Activated CD8-positive, alpha-beta memory T cell treated with anti-CD3 and anti-CD28 coated beads, Interleukin-2, amount 50 U/mL, for 48 hours (primary cell): ENCODE measurements at places on chromosomes 3 and 15.

- no peak for DNase-seq
These were observed 7.3 kb downstream of the MYLK start for GRCh38 chr3:123876858-123877257.

DNA sequence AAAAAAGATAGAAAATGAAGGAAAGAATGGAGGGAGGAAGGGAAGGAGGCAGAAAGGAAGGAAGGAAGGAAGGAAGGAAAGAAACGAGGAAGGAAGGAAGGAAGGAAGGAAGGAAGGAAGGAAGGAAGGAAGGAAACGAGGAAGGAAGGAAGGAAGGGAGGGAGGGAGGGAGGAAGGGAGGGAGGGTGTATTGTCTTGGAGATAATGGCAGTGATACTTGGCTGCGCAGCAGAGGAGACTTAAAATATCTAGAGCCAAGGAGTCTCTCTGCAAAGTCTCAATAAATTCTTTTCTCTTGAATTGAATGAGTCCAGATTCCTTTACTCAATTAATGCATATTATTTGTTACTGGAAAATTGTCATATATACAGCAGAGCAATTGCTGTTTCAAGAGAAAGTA is 1059.7 kb downstream of the ZPLD1 start:
- no peak for DNase-seq

DNA sequence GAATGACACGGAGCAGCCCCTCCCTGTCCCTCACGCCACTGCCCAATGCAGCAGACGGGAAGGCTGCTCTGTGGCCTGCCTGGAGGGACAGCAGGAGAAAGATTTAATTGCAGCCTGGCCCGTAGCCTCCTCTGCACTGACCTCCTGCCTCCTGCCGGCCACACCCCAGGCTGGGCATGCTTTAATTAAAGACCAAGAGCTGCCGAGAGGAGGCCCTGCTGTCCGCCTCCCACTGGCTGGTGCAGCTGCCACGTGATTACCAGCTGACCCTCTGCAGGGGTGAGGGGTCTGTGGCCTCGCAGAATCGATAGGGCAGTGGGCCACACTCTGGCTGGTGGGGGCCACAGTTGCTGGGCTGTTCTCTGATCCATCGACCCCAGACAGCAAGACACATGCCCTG is 100.2 kb upstream of the PRR23E start:
- DNase-seq, result no peak

- DNase-seq, result no peak
These were observed 9.0 kb upstream of the ADCY5 start for GRCh38 chr3:123457841-123458240.

GRCh38 chr3:193796089-193796488 is 203.1 kb downstream of the OPA1 start:
- DNase-seq, result no peak
